ENCODE measurements at places on chromosomes 3 and 15. TPM values are rescaled to one million over a fixed set of nuclear protein-coding genes. Genes with fewer than 3 reads are reported as not detected.
A peak's percentile ranks its signal among the peaks of the same experiment; 100 is the strongest.

- DNase-seq, result no peak
These were observed 63.2 kb downstream of the IQGAP1 start for GRCh38 chr15:90451053-90451850.

DNA sequence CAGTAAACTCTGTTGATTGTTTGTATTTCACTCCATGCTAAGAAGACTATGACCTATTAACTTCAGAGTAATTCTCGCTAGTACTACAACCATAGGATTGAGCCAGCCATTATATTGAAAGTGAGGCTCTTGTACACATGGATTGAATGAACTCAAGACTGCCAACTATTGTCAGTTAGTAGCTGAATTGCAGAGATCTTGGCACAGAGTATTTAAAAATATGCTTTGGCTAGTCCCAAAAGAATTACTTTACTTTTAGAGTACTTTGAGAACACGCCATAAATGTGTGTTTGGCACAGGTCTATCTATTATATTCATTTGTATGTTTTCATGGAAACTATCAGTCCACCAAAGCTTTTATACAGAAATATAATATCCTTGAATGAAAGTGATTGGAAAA is 226.7 kb upstream of the DCBLD2 start:
- no peak for DNase-seq

GRCh38 chr3:47863391-47864128 is 60.6 kb downstream of the DHX30 start:
- DNase-seq, result no peak

DNA sequence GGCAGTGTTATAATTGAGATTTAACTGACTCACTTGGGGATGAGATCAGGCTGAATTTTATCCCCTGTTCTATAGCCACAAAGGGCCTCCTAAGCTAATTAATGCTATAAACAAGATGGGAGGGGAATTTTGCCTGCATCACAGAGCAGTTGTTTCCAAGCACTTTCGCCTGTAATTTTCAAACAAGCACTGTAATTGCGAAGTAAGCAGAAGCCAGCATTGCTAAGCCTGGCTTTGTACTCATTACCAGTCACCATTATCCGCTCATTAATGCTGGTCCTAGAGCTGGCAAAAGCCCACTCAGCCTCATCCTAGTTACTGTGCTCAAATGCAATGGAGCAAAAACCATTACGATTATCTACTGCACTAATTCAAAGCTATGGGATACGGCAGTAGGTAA is 356.6 kb upstream of the UBE2E2 start:
- no peak for DNase-seq

Gene ANKRD63
- total RNA-seq, result not detected

Gene LNP1
- 1.3 TPM for total RNA-seq

GRCh38 chr15:26352406-26352805 is 420.5 kb downstream of the GABRB3 start:
- no peak for DNase-seq

DNA sequence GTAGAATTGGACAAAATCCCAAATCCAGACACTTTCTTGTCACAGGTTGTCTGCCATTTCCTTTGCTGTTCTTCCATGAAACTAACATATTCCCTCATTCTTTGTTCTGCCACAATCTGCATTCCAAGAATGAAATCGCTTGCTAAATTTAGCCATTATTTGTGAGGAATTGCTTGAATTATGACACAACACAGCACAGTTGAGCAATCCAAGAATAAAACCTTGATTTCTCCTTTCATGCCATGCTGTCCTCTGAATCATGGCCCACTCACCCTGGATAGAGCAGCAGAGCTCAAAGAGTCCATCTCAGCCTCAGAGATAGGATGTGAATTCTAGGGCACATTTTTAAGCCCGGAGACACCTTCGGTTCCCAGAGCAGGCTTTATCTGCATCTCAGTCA is 35.2 kb upstream of the GREM1 start:
- DNase-seq, result no peak

DNA sequence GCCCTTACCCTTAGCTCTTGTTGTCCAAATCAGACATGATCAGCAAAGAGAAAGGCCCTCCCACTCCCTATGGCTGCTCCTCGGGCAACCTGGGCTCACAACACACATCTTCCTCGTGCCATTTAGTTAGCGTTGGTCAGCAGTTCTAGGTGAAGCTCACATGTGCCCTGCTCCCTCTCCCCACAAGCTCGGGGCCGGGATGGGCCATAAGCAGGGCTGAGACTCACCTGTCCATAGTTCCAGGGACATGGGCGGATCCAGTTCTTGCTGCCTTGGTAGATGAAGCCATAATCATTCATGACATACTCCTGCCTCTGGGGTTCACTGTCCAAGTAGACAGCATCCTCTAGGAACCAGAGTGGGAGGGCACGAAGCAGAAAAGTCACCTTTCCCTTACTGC is 10.4 kb downstream of the TGM5 start:
- peak; percentile 37 for DNase-seq

Gene SOX14
- not detected for total RNA-seq

GRCh38 chr15:44584162-44584749 is 47.3 kb downstream of the EIF3J start:
- no peak for DNase-seq

DNA sequence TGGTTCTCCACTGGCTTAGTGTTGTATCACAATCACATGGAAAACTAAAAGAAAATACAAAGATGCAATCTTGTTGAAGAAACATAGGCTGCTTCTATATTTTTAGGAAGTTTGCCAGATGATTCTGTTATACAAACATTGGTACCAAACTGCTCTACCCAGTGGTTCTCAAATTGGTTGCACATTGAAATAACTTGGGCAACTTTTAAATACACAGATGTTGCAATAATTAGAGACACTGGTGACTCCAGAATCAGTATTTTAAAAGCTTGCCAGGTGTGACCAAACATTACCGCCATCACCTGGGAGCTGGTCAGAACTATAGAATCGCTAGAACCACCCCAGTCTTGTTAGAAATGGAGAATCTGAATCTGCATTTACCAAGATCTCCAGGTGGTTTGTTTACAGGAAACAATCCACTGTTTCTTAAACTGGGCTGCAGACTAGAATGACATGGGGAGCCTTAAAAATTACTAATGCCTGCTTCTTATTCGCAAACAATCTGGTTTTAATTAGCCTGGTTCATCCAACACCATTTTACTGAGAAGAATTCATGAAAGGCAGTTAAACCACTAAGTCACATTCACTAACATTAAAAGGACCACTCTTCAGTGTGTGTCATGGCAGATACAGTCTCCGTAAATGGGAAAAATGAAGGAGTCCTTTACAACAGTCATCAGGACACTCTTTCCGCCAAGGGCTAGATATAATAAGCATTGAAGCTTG is 76.5 kb downstream of the ACAP2 start:
- no peak for DNase-seq

DNA sequence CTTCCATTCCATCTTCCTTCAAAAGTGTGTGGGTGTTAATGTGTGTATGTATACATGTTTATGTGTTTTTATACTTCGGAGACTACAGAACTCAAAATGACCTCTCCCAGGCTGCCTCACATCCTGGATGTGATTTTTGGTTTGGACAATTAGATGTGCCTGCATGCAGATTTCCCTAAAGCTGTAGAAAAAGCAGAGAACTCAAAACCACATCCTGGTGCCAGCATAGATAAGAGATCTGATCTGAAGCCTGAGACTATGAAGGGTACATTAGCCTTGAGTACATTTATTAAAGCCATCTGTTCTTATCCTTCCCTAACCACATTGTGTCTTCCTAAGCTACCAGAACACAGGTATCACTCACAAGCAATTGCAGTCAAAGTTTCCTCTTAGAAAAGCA is 319.4 kb upstream of the RASGRP1 start:
- no peak for DNase-seq

GRCh38 chr3:137062250-137062649 is 104.5 kb downstream of the IL20RB start:
- DNase-seq, result no peak

GRCh38 chr3:61425356-61425755 is 136.0 kb upstream of the PTPRG start:
- no peak for DNase-seq

Gene RTP1
- not detected for total RNA-seq

GRCh38 chr3:127669541-127670228 is 3.1 kb upstream of the ABTB1 start:
- peak; percentile 52 for DNase-seq

GRCh38 chr3:197407053-197407452 is 108.6 kb upstream of the DLG1 start:
- DNase-seq, result no peak

Gene AGTR1
- total RNA-seq, result 20.0 TPM

DNA sequence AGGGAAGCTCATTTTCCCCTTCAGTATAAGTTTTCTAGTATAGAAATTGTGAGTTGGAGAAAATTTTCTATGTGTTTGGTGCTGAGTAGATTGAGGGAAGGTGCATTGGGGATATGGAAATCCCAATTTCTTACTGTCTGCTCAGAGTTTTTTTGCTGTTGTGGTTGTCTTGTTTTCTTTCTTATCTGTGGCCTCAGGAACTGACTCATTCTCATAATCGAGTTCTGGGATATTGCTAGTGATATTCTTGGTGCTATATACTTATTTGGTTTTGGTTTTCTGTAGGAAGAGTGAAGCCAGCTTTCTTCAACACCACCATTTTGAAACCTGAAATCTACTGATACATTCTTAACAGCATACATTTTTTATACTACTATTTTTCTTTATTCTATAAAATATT is 869.2 kb downstream of the DIPK2A start:
- DNase-seq, result no peak

Gene THBS1
- total RNA-seq, result 725 TPM

- no peak for DNase-seq
These were observed 12.4 kb upstream of the ZNF770 start for GRCh38 chr15:35000511-35000910.

DNA sequence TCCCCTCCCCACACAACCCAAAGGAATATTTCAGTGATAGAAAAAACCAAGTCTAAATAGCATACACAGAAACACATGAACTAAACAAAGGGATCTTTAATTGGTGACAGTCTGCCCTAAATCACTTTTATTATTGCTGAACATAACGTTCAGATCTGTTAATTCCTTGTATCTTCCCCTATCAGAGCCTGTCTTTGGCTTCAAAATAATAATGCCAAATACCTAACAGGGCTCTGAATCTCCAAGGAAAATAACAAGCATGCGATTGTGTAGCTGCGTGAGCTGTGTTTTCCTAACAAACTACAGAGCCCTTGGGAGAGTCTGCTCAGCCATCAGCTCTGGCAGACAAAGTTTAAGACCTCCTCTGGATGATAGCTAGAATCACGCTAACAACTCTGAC is 1010.1 kb downstream of the ROBO1 start:
- no peak for DNase-seq

Gene LRRC31
- total RNA-seq, result not detected

DNA sequence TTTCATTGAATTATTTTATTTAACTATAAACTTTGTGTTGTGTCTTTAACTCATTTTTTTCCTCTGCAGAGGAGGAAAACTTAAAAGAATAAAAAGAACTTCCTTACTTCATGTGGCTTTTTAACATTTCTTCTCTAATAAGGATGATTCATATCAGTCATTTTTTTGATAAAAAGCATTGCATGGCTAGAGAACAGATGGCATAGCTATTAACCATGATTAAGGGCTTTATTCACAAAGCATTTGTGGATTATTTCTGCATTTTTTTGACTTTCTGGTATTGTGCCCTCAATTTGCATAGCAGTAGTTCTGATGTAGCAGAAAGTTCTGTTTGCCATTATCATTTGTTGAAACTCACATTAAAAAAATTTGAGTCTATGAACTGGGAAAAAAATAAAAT is 540.8 kb downstream of the SI start:
- DNase-seq, result no peak

Gene SLC2A2
- not detected for total RNA-seq

- DNase-seq, result no peak
These were observed 7.5 kb downstream of the ZNF592 start for GRCh38 chr15:84755736-84756527.

DNA sequence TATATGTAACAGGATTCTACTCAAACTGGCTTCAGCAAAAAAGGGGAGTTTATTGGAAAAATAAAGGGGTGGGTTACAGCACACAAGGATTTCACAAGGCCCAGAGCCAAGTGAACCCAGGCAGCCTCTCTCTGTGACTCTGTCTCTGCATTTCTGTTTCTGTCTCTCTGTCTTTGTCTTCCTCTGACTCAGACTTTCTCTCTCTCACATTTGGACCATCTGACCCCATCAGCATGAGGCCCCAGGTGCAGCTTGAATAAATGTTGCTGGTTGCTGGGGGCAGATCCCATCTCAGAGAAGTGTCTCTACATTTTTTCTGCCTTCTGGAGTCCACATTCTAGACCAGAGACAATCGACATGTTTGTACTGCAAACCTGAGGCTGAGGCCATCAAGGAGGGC is 45.0 kb downstream of the RPLP1 start:
- no peak for DNase-seq

GRCh38 chr3:59946401-59946800 is 896.6 kb upstream of the CFAP20DC start:
- DNase-seq, result no peak

DNA sequence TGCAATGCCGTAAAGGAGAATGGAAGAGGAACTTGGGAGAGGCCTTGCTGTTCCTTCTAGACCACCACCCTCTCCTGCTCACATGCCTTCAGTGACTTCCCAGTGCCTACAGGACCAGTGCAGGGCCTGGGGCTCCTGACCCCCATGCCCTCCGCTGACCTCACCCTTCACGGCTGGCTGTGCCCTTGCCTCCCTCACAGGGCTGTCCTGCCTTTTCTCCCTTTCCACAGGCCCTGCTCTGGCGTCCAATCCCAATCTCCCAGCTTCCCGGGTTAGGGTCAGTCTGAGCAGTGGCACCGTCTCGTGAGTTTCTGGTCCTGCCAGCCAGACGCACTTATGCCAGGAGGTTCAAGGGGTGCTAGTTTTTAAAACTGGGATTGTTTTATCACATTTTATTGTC is 110.4 kb downstream of the WNT7A start:
- peak; percentile 54 for DNase-seq

- no peak for DNase-seq
These were observed 257.4 kb downstream of the ADAMTSL3 start for GRCh38 chr15:83911345-83911744.

- DNase-seq, result peak; percentile 80
These were observed 78.2 kb downstream of the CCNL1 start for GRCh38 chr3:157081626-157082210.

DNA sequence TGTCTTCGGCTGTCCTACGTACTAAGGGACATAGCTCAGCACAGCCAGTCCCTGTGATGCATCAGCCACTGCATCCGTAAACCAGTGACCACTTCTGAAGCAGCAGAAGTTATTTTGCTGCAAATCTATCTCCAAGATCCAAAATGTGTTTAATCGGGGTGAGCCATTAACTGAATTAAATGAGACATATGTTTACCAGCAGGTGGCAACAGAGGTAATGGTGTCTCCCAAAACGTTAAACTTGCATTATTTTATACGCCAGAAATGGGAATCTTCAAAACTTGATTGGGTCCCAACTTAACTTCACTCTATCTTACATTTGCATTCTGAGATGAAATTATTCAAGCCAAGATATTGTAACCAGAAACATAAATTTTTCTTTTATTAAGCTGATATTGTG is 75.3 kb upstream of the BOC start:
- no peak for DNase-seq

- DNase-seq, result no peak
These were observed 258.1 kb upstream of the CNTN6 start for GRCh38 chr3:834679-835078.

Gene CP
- 58.3 TPM for total RNA-seq

GRCh38 chr3:16355828-16356227 is 90.8 kb downstream of the OXNAD1 start:
- DNase-seq, result no peak

GRCh38 chr15:45611305-45611704 is 23.5 kb upstream of the SQOR start:
- no peak for DNase-seq

Measured in ascending aorta (tissue), 2 donors.